Fibroblast of skin of back (primary cell): ENCODE measurements at places on chromosomes 7 and 10.

- peak; percentile 1 for DNase-seq
Observed at GRCh38 chr10:111973306-111973705, 210.3 kb downstream of the GPAM start.

DNA sequence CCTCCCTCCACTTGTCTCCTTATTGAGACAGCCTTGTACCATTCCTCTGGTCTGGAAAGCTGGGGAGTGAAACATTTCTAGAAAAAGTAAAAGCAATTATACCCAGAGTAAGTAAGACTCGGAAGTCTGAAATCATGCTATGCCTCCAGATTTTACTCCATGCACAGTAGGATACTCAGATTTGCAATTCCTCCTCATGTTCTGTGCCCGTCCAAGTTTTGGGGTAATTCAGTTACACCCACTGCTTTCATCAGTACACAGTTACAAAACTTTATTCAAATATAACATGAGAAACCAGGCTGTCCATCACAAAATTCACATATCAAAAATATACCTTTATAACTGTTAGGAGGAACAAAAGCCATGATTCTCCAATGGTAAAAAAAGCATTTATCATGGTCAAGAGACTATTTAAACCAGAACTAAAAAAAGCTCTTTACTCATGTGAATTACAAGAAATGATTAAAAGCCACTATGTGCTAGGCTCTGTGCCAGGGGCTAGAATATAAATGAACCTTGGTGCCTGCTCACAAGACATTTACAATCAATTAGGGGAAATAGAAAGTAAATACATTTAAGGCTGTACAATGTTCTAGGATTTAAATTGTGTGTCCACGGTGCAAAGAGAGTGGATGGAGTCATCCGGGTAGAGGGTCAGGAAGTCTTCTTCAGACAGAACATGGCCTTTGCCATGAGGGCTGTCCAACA, 320.2 kb downstream of the ELMO1 start:
- DNase-seq = no peak

DNA sequence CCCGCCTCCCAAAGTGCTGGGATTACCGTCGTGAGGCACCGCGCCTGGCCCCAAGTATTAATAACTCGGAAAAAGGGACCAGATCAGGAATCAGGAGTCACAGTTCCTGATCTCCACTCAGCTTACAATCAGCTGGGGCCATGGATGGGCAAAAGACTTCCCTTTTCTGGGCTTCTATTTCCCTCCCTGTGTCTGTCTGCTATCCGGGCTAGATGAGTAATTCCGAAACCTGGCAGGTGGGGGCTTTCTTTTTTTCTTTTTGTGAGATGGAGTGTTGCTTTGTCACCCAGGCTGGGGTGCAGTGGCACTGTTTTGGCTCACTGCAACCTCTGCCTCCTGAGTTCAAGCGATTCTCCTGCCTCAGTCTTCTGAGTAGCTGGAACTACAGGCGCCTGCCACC, 11.6 kb downstream of the RPS24 start:
- DNase-seq = no peak

GRCh38 chr7:66912195-66912594, 8.8 kb upstream of the TMEM248 start:
- no peak for DNase-seq

GRCh38 chr7:122260336-122260735, 44.2 kb downstream of the FEZF1 start:
- DNase-seq = no peak

GRCh38 chr10:30172091-30172490, 112.7 kb upstream of the JCAD start:
- DNase-seq = peak; percentile 71

GRCh38 chr10:28381466-28381865, 78.6 kb upstream of the MPP7 start:
- no peak for DNase-seq

DNA sequence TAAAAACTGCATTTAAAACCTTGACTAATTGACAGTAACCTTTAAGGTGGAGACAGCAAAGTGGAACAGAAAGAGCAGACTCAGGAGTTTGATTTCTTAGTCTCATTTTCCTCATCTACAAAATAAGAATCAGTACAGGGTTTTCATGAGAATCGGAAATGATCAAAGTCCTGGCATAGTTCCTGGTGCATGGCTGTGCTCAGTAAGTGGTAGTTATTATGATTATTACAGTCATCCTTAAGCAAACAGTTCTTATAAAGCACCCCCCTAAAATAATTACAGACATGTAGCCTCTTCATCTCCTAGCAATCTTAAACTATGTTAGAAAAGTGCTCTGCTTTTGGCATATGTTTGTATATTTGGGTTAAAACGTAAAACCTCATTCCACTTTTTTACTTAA, 18.0 kb downstream of the NEBL start:
- no peak for DNase-seq

DNA sequence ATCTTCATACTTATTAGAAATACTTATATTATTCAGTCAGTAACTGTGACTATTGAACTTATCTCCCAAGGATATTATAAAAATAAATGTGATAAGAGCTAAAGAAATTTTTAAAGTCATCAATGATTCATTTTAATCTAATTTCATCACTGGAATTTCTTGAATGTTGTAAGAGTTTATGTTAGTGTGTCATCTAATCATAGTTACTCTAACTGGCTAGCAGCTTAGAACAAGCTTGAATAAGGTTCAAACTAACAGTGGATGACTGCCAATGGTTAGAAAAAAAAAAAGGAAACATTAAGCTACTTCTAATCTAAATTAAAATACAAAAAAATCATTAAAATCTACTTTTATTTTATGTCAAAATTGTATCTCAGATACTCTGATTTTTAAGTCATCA, 1066.3 kb downstream of the CNTNAP2 start:
- DNase-seq = peak; percentile 66

GRCh38 chr7:148153616-148154284, 436.8 kb upstream of the C7orf33 start:
- no peak for DNase-seq

DNA sequence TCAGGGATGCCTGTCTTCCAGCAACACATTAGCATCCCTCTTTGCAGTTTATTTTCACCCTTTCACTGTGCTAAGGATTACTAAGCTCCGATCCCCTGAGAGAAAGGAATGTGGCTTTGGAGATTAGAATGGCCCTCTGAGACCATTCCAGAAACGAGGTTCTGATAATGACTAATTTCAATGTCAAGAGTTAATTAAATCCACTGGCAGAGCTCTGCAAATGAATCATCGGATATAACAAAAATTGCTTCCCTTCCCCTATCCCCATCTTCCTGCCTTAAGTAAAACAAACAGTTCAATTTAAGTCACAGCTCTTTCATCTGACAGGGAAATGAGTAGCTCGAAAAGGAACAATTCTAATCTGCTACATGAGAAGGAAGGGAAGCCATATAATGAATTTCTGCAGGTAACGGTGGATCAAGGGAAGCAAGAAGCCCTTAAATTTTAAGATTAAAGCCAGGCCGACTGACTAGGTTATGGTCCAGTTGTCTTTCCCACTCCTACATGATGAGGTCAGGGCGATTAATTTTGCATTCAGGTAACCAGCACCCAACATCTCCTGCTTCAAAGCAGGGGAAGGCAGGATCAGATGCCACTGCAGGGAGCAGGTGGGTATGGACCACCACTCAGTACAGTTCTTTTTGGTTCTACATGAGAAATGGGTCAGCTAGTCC, 50.5 kb downstream of the MALSU1 start:
- DNase-seq = peak; percentile 91

GRCh38 chr10:61662794-61663259, at the start of gene CABCOCO1:
Gene CABCOCO1, plus strand, starts transcription at chr10:61662929. Its CDS starts 44 bp downstream, at chr10:61662973.
- peak; percentile 78 for DNase-seq

- DNase-seq = no peak
Observed at GRCh38 chr7:85897967-85898366, 711.1 kb upstream of the SEMA3D start.

DNA sequence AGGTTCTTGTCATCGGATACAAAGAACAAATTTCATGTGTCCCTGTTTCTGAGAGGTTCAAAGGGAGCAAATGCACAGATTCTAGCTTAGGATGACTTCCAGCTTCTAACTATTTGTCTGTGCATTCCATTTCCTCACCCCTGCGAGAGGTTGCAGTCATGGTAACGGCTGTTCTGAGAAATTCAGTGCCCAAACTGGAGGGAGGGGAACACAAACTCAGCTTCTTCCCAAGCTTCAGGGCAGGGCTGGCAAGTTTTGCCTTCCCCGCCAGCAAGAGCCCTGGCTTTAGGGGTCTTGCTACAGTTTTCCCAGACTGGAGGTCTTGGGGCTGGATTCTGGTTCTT, 11.1 kb downstream of the FAS start:
- DNase-seq = peak; percentile 36

GRCh38 chr10:86635402-86635801, 18.9 kb upstream of the OPN4 start:
- DNase-seq = peak; percentile 97

DNA sequence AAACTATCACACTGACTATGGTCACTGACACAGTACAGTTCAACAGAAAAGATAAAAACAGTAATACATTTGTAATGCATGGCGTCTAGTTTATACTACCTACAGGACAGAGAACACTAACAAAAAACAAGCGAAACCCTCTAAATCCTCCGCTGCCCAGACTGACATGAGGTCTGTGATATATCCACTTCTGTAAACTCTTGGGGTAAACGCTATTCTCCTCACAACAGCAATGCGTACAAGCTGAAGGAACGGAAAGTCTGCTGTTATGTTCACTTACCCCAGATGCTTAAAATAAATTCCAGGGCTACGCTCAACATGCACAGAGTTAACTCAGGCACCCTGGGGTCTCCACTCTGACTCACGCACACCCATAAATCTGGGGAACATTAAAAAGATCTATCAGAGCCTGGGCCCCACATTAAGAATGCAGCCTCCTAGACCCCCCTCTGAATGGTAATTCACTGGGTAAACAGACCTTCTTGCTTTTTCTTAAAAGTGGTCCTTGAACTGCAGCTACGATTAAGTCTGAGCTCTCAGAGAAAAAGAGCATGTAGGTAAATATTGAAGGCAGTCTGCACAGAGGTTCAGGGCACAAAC, 105.6 kb downstream of the CTBP2 start:
- DNase-seq = no peak

GRCh38 chr7:93601363-93601762, 26.8 kb upstream of the CALCR start:
- no peak for DNase-seq

DNA sequence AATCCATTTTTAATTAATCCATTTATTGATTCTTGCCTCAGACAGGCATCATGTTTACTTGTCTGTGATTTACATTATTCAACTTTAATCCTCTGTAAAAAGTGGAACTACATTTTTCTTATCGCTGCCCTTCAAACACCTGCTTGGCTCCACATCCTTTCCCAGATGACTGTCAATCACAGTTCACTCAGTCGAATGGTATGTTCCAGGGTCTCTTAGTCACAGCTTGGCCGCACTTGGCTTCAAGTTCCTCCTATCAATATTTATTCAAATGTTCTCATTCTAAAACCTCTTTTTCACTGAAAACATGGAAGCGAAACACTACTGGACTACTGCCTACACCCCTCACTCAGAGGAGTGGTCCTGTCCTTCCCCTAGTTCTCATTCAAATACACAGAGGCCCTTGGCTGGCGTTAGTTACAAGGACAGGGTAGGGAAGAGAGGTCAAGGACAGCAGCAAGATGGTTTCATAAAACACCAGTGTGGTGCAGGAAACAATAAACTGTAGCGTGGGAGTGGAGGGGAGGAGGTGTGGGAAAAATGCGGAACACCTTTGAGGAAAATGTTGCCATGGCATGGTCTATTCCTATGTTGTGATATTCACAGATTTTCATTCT, 143.2 kb downstream of the USP6NL start:
- DNase-seq = peak; percentile 12

GRCh38 chr7:98531717-98532116, 85.4 kb upstream of the NPTX2 start:
- DNase-seq = no peak

DNA sequence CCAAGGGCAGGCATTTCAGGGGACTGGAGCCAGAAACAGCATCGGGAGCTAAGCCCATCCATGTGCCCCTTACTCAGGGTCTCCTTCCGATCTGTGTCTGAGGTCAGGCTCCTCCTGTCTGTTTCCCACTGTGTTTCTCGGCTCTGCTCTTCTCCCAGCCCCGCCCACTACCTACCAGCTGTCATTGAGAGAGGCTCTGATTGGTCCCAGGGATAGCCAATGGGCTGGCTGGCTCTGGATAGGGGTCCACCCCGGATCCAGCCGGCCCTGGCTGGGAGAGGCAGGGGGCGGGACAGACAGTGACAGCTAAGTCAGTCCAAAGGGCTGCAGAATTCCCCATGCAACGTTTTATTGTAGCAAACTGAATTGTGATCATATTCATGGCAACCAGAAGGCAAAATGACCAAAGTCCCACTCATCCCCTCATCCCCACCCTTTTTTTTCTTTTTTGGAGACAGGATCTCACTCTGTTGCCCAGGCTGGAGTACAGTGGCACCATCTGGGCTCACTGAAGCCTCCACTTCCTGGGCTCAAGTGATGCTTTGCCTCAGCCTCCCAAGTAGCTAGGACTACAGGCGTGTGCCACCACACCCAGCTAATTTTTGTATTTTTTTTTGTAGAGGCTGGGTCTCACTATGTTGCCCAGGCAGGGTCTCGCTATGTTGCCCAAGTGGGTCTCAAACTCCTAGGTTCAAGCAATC, 76.3 kb downstream of the CLIP2 start:
- DNase-seq = peak; percentile 72

DNA sequence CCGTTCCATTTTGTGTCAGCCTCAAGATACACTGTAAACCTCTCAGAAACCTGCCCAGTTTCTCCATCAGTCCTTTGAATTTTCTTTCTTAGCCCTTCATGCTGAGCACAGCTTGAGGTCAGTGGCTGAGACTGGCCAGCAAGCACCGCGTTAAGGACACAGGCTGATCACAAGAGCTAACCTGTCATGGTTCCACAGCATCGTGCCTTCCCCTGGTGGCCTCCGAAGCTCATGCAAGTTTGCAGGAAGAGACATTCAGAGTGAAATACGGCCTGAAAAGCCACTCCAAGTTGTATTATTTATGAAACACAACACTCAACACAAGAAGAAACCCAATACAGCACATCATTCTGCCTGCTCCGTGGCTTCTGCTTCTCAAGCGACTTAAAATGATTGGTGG, 57.0 kb upstream of the PFKP start:
- DNase-seq = no peak

GRCh38 chr10:58662314-58662713, 149.6 kb downstream of the BICC1 start:
- peak; percentile 84 for DNase-seq

GRCh38 chr10:95245425-95246055, 45.3 kb downstream of the PDLIM1 start:
- DNase-seq = no peak

GRCh38 chr10:69397972-69398371, 18.7 kb downstream of the TACR2 start:
- DNase-seq = no peak

DNA sequence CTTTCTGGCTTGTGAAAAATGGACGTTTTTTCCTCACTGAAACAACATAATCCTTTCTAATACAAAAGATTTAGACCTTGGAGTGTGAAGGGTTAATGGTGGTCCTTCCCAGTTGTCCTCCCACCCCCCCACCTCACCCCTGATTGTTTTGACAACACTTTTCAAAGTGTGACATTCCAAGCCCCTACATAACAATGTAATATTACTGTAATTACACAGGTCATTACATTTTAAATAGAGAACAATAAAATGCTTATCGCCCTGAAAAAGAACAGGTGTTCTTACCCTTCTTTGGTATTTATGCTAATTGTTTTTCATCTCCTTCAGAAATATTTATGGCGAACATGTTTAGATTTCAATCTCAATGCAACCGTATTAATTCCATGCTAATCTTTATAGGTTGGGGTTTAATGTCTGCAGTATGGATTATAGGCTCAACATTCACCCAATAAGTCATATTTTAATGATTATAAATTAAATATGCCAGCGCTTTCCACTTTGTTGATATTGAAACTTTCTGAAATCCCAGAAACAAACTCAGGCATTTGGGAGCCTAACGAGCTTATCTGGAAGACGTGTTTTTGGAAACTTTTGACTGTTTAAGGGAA, 5.0 kb downstream of the TCF7L2 start:
- DNase-seq = no peak
